ENCODE measurements at places on chromosomes 2 and 18.

DNA sequence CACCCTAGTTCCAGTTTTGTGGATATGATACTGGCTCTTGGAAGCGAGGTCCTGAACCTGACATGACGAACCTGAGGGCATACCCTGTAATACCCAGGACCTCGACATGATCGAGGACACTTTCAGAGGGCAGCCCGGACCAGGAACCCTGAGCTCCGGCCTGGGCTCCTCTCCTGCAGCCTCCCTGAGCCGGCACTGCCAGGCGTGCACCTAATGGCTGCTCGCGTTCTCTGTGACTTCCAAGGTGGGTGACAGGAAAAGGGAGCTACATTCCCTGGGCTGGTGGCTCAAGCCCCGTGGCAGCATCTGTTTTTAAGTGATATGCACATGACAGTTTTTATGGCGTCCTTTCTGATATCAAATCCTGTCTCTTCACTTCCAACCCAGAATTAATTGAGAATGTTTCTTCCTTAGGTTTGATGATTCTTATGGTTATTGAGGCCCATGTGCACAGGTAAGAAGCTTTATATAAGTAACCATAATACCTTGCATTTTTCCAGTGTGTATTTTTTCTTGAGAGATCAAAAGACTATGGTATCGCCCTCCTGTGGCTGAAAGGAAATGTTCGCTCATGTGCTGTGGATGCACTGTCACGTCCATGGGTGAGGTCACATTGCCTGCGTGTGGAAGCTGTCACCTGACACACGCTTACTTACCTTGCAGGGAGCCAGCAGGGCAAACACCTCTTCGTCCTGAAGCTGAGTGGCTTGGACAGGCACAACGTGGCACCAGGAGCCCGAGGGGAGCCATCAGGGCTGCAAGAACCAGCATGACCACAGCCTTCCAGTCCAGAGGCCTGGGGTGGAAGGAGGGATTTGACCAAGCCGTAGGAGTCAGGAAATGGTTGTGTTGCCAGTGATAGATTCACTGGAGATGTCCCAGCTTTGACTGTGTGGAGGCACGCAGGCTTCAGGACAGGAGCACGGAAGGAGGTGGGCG, 367.4 kb upstream of the MYT1L start:
- DNase-seq = no peak

DNA sequence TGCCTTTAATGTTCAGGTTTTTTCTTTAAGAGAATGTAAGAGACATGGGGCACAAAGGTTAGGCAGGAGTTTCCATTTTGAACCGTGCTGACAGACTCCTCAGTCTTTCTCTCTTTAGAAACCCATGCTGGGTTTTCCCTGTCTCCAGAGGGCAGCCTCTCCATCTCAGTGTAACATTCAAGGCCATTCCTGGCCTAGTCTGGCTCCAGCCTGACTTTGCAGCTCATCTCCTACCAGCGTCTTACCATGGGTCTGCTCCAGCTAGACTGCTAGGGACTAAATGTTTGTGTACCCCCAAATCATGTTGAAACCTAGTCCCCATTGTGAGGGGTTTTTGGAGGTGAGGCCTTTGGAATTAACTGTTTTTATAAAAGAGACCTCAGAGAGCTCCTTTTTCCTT, 9.8 kb upstream of the CLIP4 start:
- no peak for DNase-seq

GRCh38 chr2:191620144-191620543, 57.8 kb upstream of the NABP1 start:
- DNase-seq = no peak

DNA sequence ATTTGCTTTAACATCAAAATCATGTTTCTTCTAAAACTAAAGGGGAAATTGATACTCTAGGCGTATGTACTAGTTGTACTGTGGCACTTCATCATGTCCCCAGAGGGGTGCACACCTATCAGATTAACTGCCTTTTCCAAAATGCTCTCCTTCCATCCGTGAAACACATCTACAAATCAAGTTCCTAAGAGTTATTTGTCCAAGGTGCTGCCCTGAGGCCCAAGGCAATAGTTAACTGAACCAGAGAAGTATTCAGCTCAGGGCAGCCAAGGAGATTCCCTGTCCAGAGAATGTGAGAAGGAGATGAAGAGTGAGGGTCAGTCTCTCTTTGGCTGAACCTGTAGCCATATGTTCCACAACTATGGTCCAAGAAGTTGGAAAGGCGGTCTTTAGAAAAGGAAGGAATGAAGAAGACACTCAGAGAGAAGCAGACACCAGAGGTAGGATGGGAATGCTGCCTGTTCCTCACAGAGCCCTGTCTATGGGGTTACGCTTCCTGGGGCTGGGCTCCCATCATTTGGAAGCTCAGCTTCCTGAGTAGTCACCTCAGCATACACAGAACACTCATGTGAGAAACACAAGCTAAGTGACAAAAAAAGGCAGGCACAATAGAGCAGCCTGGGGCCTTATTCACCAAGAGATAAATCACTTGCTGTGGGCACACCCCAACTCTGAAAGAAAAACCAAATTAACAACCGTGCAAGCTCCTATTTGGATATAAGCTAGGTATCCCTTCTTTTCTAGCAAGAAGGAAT, 55.6 kb downstream of the ANKRD44 start:
- no peak for DNase-seq

GRCh38 chr2:197307933-197308521, 2.6 kb downstream of the ANKRD44 start:
- DNase-seq = peak; percentile 48

GRCh38 chr2:59680863-59681262, 872.6 kb downstream of the BCL11A start:
- DNase-seq = no peak

GRCh38 chr2:225104971-225105370, 62.7 kb upstream of the DOCK10 start:
- no peak for DNase-seq

DNA sequence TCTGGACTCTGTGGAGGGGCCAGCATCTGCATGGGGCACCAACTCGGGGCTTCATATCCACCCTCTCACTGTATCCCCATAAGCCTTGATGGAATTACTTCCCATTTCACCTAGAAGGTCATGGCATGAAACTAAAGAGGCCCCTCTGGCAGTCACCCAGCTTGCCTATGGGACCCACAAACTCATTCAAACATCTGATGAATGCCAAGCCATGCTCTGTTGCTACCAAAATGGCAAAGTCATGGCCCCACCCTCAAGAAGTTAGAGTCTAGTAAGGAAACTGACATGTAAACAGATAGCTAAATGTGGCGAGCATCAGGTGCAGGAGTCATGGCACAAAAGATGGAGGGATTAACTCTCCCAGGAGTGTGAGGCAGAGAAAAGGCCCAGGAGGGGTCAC, 14.5 kb downstream of the CYB5A start:
- no peak for DNase-seq

GRCh38 chr2:34578641-34579040, 979.5 kb upstream of the FAM98A start:
- no peak for DNase-seq

- no peak for DNase-seq
Measured at GRCh38 chr2:223751012-223751411, 86.4 kb downstream of the AP1S3 start.

DNA sequence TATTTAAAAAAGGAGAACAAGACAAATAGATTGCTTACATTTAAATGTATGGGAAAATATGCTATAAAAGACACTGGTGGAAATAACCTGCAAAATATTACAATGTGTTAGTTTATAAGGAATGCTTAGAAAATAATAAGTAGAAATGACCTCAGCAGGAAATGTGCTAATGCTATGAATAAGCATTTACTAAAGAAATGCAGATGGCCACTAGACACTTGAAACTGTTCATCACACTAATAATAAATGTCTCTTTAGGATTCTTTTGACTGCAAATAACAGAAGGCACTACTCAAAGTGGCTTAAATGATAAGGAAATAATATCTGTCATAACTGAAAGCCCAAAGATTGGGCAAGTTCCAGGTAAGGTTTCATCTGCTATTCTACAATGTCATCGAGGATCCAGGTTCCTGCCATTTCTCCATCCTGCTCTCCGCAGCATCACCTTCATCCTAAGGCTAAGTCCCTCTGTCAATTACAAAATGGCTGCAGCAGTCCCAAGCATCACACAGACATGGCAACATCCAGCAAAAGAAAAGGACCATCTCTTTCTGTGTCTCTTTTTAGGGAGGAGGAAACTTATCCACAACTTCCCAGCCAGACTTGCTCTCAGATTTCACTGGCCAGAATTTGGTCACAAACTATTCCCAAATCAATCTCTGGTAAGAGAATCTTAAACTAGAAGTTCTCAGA, 21.9 kb downstream of the METTL8 start:
- no peak for DNase-seq

DNA sequence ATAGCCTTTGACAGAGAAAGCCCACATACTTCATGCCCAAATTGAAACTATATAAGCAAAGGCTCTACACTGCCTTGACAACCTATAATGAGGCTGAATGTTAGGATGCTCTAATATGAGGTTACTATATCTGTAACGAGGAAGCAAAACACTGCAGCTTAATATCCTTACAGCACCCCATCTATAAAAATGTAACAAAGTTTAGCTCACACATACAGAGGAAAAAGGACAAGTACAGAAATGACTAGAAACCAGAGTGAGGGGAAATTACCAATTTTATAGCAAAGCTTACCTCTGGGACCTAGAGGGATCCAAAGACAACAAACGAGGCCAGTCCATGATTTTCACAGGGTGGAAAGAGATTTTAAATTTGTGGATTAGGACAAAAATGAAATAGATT, 138.5 kb downstream of the COL4A4 start:
- DNase-seq = no peak

DNA sequence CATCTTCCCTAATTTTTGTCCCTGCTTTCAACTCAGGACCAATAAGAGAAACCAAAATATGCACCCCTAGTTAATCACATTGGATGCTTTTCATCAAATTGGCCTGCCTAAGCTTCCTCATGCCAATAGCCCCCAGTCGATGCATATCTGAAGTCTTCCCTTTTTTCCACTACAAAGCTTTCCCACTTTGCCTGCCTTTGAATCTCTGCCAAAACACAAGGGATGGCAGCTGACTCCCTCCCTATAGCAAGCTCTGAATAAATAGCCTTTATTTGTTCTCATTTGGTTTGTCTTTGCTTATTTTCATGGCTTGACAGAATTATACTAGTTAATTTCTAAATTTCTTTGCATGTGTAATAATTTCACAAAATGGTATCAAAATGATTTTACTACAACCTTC, 621.2 kb downstream of the MBD2 start:
- no peak for DNase-seq

- DNase-seq = no peak
Measured at GRCh38 chr2:71712158-71712818, 258.9 kb downstream of the DYSF start.

- no peak for DNase-seq
Measured at GRCh38 chr2:239391286-239392071, 9.3 kb downstream of the HDAC4 start.

- no peak for DNase-seq
Measured at GRCh38 chr2:169116327-169116726, 47.0 kb downstream of the DHRS9 start.

GRCh38 chr2:190844700-190845401, 35.8 kb upstream of the GLS start:
- no peak for DNase-seq

DNA sequence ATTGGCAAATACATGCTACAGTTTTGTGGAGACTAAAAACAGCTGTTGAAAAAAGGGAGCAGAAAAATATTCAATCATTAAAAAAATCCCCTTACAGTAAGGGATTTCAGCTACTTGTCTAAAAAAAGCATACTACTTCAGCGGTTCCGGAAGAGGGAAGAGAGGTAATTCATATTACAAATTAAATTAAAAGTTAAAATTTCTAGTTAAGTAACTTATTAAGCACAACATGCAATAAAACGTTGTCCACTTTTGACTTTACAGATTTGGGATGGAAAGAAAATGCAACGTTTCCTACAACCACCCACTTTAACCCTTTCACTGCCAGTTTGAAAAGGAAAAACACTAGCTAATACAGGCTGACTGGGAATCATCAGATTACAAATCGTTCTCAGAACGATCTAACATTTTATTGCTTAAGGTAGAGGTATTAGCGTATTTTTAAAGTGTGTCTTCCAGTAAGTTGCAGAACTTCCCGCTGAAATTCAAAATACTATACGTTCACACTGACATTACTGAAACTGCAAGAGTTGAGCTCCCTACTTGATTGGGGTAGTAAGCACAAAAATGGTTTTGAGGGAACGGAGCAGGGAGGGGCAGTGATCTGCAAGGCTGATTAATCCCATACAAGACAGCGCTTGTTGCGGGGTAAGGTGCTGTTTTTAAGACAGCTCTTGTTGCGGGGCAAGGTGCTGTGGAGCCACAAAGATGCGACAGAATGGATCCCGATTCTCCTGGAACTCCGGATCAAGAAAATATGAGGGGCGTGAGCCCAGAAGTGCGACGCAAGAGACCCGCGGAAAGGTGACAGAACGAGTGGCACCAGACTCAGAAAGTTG, 743 bp downstream of the HADHA start:
- no peak for DNase-seq

GRCh38 chr2:230924470-230925341, at the start of gene GPR55:
Gene GPR55, minus strand, starts transcription at chr2:230925242. Its CDS starts 14,280 bp downstream, at chr2:230910962.
- peak; percentile 56 for DNase-seq

GRCh38 chr2:194765723-194766122, 891.3 kb upstream of the SLC39A10 start:
- DNase-seq = no peak

DNA sequence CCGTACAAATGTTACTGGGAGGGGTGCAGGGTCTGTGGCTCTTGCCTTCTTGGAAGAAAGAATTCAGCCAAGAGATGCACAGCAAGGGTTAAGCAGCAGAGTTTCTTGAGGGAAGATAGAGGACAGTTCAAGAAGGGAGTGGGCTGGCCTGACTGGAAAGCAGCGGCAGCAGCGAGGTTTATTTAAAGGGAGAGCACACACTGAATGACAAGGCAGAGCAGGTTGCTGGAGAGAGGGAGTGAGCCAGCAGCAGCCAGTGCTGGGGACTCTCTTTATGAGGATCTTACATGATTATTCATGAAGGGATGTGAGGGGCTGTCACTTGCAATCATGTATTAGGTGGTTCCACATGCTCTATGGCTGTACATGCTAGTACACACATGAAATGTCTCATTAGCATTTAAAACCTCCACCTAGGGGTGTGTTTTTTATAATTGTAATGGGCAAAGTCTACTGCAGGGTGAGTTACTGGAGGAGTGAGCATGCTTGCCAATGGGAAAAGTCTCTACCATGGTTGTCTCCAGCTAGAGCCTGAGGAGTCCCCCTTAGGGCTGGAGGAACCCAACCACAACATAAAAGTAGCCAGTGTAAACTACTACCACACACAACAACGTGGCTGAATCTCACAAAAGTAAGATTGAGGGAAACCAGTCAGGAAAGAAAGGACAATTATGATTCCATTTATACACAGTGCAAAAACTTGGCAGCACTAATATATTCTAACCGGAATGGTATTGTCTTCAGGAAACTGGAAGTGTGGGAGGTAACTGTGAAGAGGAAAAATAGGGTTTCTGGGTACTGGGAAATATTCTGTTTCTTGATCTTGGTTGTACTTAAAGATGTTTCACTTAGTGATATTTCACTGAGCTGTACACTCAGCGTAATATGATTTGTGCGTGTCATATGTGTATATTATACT, 87.6 kb upstream of the FAM110C start:
- no peak for DNase-seq
